ENCODE measurements at places on chromosomes 1 and 21.
A peak's percentile ranks its signal among the peaks of the same experiment; 100 is the strongest.

GRCh38 chr1:39269349-39269748, 64.9 kb downstream of the MACF1 start:
- no peak for DNase-seq

- DNase-seq, result no peak
Measured at GRCh38 chr1:67793562-67793961, 39.7 kb downstream of the GNG12 start.

- no peak for DNase-seq
Measured at GRCh38 chr1:65412984-65413375, 7.5 kb upstream of the LEPR start.

DNA sequence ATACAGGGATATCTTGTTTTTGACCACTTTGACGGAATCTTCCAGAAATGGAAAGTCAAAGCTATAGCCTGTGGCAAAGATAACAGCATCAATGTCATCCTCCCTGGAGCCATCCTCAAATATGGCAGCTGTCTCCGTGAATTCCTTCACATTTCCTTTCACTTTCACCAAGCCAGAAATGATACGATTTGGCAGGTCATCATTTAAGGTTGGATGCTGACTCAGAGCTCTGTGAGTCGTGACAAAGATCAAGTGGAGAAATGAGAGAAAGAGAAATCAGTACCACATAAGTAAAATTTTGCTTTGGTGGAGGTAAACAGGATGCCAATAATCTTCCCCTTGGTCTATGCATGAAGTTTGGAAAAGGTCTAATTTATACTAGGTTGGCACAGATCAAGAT, 23.9 kb downstream of the FMO5 start:
- DNase-seq, result no peak

- no peak for DNase-seq
Measured at GRCh38 chr1:234108921-234109320, 204.4 kb downstream of the SLC35F3 start.

GRCh38 chr1:116674011-116674531, 6.5 kb upstream of the IGSF3 start:
- DNase-seq, result no peak

- no peak for DNase-seq
Measured at GRCh38 chr1:218164111-218164929, 120.8 kb upstream of the RRP15 start.

DNA sequence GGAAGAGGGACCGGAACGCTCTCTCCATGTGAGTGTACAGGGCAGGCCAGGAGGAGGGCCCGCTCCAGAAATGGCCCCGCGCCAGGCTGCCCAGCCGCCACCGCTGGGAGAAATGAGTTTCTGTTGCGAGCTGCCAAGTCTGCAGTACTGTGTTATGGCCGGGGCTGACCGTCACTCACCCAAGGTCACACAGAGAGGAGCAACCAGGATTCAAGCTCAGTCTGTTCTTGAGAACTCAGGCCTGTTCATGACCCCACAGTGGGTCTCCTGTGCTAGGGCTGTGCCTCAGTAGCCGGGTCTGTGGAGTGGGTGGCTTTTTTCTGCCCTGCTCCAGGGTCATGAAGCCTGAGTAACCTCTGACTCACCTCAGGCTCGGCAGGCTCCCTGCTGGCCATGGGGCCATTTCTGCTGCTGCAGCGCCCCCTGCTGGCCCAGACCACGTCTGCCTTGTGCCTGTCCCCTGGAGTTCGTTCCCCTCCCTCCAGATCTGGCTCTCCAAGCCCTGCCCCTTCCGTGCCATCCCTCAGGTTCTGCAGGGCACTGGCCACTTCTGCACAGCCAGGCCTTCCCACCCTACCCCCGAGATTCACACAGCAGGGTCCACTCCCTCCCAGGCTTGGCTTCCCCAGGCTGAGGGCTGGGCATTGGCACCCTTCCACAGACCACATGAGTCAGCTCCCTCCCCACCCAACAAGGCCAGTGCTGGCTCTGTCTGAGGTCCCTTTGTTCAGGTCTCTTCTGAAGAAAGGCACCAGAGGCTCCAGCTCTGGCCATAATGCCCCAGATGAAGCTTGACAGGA, 51.8 kb downstream of the EDN2 start:
- DNase-seq, result peak; percentile 21

DNA sequence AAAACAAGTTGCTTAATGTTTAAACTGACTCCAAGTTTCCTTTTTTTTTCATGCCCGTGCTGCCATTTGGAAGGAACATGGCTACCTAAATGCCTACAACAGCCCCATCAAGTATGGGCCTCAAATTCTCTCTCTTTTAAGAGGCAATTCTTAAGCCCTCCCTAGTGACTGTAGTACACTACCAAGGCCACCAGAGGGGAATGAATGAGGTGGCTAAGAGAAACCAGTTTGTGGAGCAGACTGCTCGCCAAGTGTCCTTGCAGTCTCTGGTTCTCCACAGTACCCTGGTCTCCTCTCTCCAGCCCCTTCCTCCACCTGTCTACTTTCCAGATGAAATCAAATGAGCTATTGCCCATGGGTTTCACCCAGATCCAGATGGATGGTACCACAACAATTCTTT, 1809.6 kb downstream of the BRINP3 start:
- no peak for DNase-seq

- no peak for DNase-seq
Measured at GRCh38 chr1:209527993-209528717, 55.4 kb upstream of the CAMK1G start.

DNA sequence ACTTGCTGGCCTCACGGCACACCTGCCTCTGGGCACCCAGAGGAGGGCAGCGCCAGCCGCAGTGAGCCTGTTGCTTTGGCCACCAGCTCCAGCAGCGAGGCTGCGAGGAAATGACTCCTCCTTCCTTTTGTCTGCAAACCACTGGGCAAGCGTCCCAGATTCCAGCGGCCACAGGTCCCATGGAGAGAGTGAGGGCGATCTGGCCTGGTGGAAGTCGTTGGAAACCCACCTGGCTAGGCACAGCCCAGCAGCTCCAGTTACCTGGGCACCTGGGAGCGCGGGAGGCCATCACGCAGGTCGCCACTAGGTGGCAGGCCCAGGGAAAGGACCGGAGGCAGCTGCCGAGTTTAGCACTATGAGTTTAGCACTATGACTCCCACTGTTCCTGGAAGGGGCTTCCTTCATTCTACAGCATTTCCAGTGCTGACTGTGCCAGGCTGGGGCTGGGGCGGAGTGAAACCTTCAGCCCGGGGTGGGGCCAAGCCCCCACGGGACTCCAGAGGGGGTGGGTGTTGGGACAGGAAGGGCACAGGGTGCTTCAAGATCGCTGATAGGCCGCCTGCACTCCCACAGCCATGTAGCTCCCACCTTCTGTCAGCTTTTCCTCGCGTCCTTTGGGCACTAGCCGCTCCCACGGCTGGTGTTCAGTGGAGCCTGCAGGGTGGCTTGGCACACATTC, 1.1 kb upstream of the ESPN start:
- DNase-seq, result peak; percentile 60

GRCh38 chr1:38686167-38686926, 173.2 kb downstream of the RRAGC start:
- no peak for DNase-seq

- no peak for DNase-seq
Measured at GRCh38 chr1:77007675-77008074, 140.4 kb downstream of the ST6GALNAC5 start.

DNA sequence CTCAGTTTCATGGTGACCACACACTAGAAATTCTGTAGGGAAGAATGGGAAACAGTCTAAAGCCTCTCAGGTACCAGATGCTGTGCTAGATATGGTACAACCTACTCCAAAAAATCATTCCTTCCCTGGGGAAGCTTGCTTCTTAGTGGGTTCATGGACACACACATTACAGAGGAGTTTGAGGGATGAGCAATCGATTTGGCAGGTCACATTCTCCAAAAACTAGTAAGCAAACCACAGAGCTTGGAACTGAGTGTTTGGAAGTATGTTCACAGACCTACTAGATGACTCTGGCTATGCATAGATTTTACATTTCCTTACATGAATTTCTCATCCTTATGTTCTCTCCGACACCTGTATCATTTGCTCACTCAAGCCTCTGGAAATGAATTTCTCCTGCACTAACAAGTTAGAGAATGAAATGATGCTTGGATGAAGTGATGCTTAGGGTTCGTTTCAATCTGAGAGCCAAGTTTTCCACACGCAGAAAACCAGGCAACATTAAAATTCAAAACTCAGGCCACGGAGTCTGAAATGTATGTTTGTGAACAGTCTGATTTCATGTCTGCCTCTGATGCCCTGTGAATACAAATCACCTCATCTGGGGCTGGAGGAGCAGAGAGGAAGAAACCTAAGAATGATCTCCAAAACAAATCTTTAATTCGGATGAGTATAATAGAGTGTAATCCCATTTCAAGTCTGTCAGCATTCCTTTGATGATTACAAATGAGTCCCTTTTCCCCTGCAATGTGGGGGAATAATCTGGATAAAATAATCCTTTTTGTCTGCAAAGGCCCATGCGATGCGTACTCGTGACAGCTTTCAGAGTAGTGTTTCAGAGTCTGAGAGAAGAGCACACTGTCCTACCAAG, 11.0 kb downstream of the EVA1C start:
- no peak for DNase-seq

GRCh38 chr21:17783481-17784179, 35.5 kb downstream of the C21orf91 start:
- DNase-seq, result peak; percentile 47

- DNase-seq, result no peak
Measured at GRCh38 chr1:41361495-41362356, 492 bp downstream of the FOXO6 start.

- DNase-seq, result no peak
Measured at GRCh38 chr1:19654386-19654785, 10.3 kb downstream of the NBL1 start.

DNA sequence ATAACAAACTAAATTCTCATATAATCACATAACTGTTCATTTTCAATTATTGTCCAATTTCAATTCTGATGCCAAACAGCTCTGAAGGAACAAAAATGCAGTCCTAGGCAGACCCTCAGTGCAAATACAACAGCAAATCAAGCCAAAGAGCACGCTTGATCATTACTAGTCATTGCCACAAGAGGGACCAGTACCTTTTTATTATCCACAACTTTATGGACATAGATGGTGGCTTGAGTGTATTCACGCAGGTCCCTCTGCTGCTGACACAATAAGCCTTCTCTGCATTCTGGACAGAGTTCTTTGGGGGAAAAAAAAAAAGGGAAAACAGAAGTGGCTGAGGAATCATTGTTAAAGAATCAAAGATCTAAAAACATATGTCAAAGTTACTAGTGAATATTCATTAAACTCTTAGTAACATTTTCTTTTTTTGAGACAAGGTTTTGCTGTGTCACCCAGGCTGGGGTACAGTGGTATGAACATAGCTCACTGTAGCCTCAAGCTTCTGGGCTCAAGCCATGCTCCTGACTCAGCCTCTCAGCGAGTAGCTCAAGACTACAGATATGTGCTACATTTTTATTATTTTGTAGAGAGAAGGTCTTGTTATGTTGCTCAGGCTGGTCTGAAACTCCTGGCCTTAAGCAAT, 34.3 kb upstream of the RAP1GAP start:
- no peak for DNase-seq

- DNase-seq, result no peak
Measured at GRCh38 chr1:220528679-220529501, 954 bp downstream of the MARK1 start.

DNA sequence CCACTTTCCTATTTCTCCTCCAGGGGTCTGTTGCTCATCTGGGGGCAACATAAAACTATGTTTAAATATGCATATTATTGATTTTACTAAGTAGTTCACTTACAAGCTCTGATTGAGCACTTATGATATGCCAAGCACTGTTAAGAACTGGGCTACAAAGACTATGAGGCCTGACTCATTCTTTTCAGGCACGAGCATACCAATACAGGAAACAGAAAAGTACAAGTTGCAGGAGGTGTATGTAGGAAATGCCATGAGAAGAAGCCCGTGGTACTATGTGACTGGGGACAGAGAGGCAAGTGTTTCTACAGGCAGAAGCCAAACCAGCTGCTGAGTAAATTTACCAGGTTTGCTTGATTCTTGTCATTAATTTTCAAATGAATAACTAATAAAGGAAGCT, 120.4 kb upstream of the PTGFR start:
- DNase-seq, result no peak

DNA sequence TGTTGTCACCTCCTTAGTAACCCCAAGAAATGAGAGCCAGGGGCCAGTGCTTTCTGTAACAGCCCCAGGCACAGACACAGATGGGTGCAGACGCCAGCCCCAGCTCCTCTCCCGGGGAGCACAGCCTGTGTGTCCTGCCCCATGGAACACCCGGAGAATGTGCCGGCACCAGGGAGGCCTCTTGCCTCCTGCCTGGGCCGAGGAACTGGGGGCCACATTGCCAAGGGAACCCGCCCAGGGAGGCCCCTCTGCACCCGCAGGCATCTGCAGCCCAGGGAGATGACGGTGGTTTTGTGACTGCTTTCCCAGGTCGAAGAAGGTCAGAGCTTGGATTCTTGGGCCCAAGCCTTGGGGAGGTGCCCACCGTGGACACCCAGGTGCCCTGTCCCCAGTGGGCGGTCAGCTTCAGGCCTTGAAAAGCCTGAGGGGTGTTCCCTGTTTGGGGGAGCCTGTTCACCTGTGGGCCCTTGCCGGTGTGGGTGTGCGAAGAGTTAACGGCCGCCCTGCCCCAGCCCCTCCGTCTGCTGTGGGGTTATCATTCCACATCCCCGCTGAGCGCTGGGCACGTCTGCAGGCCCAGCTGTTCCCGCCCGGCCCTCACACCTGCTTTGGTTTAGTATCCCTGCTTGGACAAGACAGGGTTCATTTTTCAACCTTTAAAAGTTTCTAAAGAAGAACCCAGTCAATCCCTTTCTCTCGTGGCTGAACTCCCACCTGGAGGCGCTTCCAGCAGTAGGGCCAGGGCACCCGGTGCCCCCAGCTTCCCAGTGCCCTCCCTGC, 62.5 kb downstream of the MORN1 start:
- no peak for DNase-seq

DNA sequence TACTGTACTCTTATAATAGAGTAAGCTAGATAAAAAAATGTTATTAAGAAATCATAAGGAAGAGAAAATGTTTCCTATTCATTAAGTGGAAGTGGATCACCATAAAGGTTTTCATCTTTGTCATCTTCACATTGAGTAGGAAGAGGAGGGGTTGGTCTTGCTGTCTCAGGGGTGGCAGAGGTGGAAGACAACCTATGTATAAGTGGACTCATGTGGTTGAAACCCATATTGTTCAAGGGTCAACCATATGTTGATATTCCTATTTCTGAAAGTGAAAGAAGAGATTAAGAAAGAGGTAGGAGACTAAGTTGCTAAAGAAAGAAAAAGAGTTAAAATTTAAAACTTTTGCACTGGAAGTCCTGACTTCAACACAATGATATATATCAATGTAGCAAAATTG, 4.9 kb upstream of the ZP4 start:
- no peak for DNase-seq

DNA sequence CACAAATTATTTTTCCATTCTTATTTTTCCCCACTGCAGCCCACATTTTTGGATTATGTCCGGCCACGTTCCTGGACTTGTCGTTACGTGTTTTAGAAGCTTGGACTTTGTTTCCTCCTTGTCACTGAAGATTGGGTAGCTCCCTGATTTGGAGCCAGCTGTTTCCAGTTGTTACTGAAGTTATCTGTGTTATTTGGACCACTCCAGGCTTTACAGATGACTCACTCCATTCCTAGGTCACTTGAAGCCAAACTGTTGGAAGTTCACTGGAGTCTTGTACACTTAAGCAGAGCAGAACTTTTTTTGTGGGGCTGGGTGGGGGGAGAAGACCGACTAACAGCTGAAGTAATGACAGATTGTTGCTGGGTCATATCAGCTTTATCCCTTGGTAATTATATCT, 12.2 kb upstream of the AXDND1 start:
- DNase-seq, result no peak

- DNase-seq, result no peak
Measured at GRCh38 chr1:40185951-40186864, 25.0 kb downstream of the RLF start.
